ENCODE measurements at places on chromosomes 1 and 21.

DNA sequence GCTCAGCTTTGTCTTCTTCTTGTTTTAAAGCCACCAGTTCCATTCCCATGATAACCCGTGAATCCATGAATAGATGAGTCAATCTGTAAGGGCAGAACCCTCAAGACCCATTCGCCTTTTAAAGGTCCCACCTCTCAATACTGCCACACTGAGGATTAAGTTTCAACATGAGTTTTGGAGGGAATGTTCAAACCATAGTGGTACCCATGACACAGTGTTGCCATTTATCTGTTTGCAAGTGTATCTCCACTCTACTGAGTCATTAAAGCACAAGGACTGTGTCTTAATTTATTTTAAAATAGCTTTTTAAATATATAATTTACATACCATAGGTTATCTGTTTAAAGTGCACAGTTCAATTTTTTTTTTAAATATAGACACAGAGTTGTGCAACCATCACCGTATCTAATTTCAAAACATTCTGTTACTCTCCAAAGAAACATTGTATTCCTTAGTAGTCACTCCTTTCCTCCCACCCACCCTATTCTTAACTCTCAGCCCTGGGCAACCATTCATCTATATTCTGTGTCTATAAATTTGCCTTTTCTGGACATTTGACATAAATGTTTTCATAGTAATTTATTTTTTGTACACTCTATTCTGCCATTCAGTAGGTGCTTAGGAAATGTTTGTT is 4.8 kb upstream of the IL24 start:
- DNase-seq = no peak

- no peak for DNase-seq
These were observed 29.8 kb downstream of the ZYG11B start for GRCh38 chr1:52756020-52756419.

- no peak for DNase-seq
These were observed 65.4 kb downstream of the RUNX1 start for GRCh38 chr21:34983680-34984086.

DNA sequence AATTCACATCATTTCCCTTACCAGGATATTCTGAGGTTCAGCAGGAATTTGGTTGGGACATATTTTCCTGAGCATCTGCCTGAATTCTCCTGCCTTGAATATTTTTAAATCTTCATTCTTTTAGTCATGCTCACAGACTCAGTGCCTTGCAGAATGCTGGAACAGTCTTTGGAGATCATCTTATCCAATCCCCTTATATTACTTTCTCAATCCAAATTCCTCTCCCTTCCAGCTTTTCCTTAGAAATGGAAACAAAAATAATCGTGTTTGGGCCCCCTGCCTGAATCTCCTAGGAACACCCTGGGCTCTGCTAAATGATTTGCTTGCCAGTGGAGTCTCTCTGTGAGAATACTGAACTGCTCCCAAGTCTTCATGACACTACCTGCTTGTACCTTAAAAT is 38.4 kb downstream of the LHX8 start:
- DNase-seq = no peak

DNA sequence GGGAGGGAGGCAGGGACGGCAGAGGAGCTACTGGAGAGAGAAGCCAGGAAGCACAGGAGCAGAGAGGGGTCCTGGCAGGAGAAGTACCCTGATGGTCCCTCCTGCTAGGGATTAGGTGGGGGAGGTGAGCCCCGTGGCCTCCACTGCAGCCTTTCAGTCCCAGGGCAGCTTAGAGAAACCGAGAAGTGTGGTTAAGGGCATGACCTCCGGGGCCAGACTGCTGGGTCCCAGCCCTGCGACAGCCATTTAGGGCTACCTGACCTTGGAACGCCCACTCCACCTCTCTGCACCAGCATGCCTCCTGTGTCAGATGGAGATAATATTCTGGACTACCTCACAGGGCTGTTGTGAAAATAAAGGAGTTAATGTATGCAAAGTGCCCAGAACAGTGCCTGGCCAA is 47.4 kb downstream of the KCNN3 start:
- no peak for DNase-seq

Measured in CD8-positive, alpha-beta T cell (primary cell).